ENCODE measurements at places on chromosomes 5 and 9.

DNA sequence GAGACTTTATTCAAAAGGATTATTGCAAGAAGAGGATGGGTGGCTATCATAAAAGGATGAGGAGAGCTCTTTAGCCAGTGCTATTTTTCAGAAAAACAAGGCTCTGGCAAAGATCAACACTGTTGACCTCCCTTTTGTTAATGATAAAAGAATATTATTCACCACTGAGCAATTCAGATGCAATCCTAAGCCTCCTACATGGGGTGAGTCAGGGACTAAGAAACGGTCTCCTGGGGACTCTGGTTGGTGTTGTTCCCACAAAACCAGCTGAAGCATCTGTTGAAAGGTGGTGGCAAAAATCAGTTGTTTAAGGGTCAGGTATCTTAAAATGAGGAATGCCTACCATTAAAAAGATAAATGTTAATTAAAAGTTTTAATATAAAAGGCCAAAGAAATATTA is 7.7 kb upstream of the GCNT1 start:
- DNase-seq: no peak

GRCh38 chr5:65984098-65984885 is 57.9 kb downstream of the ERBIN start:
- DNase-seq: no peak

- no peak for DNase-seq
Observed at GRCh38 chr9:99192786-99193465, 28.8 kb downstream of the ALG2 start.

DNA sequence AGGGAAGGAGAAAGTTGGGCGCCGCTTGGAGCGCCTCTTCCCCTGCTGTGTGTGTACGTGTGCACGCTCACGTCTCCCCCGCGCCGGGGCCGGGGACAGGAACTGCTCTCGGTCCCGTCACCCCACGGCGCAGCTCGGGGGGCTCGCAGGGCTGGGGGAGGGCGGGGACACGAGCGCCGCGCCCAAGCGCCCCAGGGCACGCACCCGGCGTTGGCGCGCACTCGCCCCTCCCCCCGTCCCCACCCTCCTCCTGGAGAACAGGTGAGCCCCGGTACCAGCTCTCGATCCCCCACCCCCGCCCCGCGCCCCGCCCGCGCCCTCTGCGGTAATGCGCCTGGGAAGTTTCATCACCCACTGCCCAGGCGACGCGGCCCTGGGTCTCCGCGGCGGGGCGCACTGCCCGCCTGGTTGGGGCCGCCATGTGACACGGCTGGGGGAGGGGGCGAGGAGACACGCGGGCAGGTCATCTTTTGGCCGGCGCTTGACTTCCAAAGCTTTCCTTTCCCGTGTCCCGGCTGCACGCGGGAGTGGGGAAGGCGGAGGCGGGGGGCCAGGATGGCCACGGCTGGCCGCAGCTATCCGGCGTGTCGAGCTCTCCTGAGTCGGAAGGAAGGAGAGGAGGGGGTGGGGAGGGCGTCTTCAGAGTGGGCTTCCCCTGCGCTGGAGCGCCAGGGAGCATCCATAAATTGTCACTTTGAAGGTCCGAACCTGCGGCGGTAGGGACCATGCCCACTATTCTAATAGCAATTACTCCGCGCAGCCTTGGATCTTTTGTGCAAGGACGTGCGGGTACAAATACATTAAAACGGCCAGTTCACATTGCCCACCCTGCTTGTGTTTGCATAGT is 1.5 kb upstream of the STC2 start:
- peak; percentile 75 for DNase-seq

GRCh38 chr9:122016309-122016708 is 76.8 kb downstream of the TTLL11 start:
- no peak for DNase-seq

DNA sequence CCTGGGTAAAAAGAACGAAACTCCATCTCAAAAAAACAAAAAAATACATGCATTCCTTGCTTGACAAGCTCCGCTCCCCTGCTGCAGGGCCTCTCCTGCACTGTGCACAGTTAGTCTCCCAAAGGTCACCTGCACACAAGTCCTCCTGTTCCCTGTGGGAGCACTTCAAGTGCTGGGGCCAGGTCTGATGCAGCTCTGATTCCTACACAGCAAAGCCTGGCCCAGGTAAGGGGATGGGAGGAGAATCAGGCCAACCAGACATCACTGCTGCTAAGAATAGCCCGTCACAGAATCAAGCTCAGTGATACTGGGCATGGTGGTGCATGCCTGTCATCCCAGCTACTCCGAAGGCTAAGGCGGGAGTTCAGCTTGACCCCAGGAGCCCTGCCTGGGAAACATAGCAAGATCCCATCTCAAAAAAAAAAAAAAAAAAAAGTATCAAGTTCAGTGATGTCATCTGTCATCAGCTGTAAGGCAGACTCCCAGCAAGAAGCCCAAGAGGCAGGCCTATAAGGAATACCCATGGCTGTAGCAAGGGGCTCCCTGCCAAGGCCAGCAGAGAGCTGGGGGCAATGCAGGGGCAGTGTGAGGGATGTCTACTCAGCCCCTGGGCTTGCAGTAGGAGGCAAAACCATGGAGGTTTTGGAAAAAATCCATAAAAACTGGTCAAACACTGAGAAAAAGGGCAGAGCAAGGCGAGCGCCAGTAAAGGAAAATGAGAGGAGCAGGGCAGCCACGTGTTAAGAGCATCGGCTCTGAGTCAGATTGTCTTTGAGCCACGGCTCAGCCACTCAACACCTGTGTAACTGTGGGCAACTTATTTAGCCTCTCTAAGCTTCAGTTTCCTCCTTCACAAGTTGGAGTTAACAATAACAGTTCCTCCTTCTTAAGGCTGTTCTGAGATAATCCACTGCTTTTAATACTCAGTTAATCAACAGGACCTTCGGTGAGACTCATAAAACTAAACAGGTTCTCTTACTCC is 3.2 kb downstream of the TPM2 start:
- no peak for DNase-seq

DNA sequence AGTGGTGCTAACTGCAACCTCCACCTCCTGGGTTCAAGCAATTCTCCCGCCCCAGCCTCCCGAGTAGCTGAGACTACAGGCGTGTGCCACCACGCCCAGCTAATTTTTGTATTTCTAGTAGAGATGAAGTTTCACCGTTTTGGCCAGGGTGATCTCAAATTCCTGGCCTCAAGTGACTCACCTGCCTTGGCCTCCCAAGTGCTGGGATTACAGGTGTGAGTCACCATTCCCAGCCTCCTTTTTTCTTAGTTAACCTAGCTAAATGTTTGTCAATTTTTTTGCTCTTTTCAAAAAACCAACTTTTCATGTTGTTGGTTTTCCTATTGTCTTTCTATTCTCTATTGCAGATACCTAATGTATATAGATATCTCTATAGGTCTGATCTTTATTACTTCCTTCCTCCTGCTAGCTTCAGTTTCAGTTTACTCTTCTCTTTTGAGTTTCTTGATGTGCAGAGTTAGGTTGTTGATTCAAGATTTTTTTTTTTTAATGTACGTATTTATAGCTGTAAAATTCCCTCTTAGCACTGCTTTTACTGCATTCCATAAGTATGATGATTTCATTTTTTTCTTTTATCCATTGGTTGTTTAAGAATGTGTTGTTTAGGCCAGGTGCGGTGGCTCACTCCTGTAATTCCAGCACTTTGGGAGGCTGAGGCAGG is 32.9 kb downstream of the FGD3 start:
- peak; percentile 16 for DNase-seq

DNA sequence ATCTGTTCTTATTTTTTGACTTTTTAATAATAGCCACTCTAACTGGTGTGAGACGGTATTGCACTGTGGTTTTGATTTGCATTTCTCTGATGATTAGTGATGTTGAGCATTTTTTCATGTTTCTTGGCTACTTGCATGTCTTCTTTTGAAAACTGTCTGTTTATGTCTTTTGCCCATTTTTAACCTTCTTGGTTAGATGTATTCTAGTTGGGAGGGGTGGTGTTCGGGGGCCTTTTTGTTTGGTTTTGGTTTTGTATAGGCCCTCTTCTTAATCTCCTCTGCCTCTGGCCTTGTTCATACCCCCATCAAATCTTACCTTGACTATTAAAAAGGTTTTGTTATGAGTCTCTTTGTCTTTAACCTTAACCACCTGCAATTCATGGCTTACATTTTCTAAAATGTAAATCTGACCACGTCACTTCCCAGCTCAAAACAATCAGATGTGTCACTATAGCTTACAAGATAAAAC is 107.8 kb upstream of the NR4A3 start:
- no peak for DNase-seq

DNA sequence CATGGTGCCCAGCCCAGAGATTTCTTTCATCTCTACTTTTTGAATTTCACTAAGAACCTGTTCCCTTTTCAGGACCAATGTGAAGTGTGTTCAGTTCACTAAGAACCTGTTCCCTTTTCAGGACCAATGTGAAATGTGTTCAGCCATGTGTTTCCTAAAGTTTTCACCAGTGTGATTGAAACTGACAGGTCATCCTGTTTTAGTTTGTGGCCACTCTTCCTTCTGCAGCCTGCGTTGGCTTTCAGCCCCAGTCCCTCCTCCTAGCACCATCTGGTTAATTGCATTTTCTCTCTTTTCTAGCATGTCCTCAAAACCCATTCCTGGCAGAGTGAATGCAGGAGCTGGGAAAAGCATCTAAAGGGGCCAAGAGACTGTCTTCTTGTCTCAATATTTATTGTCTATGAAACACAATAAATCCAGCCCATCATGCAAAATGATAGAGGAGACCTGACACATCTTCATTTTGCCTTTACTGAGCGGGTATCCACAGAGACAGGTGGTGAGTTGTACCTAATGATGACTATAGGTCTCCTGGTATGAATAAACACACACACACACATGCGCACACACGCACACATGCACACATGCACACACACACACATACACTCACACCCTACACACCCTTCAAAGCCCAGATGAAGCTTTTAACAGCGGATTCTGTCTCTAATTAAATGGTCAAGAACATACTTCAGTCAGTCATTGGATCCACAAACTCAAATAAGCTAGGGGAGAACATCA is 6.1 kb upstream of the PANK3 start:
- no peak for DNase-seq

GRCh38 chr5:149042865-149043264 is 20.0 kb downstream of the SH3TC2 start:
- DNase-seq: no peak

DNA sequence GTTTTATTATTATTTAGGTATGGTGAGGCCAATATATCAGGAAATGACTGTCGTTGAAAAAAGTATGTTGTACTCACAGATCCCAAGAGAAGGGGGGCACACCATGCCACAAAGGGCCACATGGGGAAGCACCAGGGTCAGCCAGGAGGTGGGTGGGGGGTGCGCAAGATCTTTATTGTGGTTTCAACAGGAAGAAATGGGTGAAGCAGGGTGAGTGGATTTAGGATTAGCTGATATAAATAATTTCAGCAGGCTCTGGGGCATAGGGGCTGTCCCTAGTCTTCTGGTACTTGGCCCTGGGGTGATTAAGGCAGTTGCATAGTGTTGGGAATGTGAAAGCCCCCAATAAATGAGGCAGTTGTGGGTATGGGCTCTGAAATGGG is 8.6 kb downstream of the PDCD1LG2 start:
- peak; percentile 69 for DNase-seq

- no peak for DNase-seq
Observed at GRCh38 chr9:3931996-3932906, 367.6 kb downstream of the GLIS3 start.

DNA sequence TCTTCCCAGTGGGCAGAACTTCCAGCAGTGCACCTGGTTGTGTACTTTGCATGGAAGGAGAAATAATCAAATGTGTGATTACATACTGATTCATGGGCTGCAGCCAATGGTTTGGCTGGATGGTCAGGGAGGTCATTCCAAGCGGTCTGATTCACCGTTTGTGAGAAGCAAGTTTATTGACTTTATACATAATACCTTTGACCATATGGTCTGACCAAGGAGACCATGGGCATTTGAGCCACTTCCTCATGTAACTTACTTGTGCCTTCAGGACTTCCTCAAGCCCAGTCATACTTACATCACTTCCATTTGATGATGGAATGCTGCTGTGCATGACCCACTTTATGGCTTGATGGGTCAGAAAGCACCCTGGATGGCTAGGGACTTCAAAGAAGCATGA is 41.1 kb downstream of the DAP start:
- DNase-seq: no peak

DNA sequence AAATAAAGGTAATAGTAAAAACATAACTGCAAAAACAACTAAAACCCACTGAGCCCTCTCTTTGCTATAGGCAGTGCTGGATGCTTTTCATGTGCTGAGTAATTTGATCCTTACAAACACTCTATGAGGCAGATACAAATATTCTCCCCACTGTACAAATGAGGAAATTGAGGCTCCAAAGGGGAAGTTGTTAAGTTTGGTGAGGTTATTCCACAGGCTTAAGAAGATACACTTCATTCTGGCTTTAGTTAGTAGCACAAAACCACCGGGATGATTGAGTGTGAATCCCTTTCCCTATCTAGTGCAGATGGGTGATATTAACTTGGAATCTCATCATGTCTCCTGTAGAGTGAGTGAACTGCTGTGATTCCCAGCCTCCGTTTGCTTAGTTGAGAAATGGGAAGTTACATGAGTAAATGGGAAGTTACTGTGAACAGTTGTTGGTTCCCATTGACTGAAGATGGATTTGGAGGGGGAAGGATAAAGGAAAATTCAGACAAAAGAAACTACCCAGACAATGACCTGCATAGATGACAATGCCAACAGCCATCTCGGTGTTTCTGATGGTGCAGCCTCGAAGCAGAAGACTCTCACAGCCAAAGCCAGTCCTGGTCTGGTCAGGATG is 208.3 kb downstream of the ATP10B start:
- no peak for DNase-seq

DNA sequence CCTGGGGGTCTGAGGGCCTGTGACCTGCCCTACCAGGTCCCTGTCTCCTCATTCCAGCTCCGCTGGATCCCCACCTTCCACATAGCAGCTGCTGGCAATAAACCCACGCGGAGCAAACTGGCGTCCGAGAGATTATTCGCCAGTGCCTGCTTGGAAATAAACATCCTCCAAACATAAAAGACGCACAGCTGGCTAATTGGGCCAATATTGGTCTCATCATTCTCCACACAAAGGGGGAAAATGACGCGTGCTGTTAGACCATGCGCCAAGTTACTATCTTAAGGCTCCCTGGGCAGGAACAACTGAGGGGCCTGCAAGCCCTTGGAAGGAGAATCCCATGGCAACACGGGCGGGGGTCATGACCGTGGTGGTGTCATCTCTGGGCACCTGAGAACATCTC is 73.3 kb upstream of the SARDH start:
- DNase-seq: no peak

GRCh38 chr9:98879963-98880310 is 63.8 kb upstream of the COL15A1 start:
- DNase-seq: no peak

DNA sequence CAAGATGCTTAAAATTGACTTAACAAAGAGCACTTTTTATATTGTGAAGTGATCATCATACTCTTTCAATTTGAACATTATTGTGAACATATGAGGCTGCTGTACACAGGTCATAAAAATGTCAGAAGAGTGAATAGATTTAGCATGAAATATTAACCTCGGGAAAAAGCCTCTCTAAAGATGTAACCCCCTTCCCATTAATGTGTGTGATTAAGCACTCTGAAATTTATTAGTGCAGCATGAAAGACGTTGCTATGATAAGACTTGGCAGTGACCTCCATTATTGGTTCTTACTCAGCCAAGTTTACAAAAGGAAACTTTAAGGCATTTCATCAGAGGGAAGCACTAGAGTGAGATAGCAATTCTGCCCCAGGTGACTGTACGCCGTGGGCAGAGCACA is 326.5 kb downstream of the NTRK2 start:
- no peak for DNase-seq

- no peak for DNase-seq
Observed at GRCh38 chr5:172638209-172638768, 2.8 kb upstream of the NEURL1B start.
